Renal pelvis (tissue), 12 donors: ENCODE measurements at places on chromosomes 13 and 19.

GRCh38 chr13:41588899-41589298 is 131.5 kb downstream of the RGCC start:
- no peak for DNase-seq

DNA sequence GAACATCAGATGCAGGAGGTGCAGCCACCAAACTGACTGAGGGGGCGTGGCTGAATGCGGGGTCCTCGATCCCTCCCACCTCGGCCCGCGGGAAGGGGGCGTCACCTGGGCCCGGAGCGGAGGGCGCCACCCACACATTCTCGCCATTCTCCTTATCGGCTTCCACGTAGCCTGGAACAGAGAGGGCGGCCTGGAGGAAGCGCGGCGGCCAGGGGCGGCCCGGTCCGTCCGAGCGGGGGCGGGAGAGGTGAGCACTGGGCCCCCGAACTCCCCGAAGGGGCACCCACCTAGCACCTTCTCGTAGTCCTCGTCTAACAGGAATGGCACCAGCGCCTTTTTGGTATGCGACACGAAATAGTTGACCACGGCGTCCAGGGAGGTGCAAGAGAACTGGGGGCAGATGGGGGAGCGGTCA is 11.8 kb downstream of the STAP2 start:
- no peak for DNase-seq

DNA sequence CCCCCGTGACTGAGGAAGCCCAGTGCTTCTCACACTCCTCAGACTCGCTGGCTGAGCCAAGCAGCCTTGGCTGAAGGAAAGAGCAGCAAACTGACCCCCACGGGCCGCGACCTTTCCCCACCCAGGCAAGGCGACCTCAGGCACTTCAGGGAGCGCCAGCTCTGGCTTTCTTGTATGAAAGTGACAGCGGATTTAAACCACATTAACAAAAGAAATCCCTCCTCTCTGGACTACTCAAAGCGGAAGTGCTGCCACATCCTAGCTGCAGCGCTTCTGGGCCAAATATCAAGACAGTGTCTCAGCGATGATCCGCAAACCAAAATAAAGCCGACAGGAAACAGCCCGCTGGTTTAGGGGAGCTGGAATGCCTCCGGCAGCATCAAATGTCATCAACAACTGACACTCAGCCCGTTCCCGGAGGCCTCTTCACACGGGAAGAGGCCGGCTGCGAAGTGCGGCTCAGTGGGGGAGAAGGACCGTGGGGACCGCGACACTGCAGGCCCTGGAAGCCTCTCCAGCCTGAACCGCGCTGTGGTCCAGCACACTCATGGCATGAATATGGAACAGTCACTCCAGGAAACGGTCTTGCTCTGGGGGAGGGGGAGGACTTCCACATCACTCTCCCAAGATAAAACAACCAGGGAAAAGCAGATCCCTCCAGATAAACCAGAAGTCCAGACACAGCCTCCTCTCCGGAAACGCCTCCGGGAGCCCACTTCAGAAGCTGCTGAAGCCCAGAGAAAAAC is 1.4 kb downstream of the RASA3 start:
- peak; percentile 65 for DNase-seq

GRCh38 chr13:29754473-29754806 is 96.0 kb downstream of the UBL3 start:
- DNase-seq: no peak

DNA sequence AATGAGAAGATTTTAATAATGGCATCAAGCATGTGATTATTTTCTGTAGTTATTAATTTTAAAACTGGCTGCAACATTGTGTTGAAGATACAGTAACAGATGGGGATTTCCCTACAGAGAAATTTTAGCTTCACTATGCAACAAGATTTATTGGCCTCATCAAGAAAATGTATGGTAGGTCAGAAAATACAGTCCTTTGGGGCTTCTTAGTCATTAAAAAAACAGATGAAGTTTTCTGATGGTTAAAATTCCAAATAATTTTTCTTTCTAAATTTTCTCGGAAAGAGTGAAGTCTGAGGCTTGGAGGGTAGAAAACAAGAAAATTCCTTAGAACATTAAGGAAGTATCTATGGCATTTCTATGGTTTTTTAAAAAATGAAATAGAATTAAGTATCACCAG is 1790.8 kb upstream of the PCDH20 start:
- no peak for DNase-seq

DNA sequence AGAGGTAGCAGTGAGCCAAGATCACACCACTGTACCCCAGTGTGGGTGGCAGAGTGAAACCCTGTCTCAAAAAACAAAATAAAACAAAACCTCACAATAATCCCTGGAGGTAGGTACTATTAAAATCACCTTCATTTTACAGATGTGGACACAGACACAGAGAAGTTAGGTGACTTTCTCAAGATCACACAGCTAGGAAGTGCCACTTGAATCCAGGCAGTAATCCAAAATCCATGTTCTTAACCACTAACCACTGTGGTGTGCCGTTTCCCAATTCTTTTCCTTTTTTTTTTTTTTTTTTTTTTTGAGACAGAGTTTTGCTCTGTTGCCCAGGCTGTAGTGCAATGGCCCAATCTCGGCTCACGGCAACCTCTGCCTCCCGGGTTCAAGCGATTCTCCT is 9.0 kb downstream of the PPP1R14A start:
- no peak for DNase-seq

DNA sequence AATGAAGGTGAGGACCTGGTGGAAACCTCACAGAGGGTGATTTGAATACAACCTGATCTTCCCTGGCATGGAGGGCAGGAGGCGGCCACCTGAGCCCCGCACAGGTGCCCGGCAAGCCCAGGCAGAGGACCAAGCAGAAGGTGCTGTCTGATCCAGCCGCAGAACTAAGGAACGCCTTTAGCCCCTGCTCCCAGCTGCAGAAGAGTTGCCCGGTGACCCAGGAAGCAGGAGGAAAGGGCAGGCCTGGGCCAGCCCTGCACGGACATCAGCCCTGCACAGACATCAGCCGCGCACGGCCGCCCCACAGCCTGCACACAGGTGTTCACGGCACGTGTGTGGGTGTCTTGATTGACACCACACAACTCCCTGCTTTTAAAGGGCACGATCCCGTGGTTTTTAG is 43.1 kb downstream of the RASA3 start:
- DNase-seq: no peak

DNA sequence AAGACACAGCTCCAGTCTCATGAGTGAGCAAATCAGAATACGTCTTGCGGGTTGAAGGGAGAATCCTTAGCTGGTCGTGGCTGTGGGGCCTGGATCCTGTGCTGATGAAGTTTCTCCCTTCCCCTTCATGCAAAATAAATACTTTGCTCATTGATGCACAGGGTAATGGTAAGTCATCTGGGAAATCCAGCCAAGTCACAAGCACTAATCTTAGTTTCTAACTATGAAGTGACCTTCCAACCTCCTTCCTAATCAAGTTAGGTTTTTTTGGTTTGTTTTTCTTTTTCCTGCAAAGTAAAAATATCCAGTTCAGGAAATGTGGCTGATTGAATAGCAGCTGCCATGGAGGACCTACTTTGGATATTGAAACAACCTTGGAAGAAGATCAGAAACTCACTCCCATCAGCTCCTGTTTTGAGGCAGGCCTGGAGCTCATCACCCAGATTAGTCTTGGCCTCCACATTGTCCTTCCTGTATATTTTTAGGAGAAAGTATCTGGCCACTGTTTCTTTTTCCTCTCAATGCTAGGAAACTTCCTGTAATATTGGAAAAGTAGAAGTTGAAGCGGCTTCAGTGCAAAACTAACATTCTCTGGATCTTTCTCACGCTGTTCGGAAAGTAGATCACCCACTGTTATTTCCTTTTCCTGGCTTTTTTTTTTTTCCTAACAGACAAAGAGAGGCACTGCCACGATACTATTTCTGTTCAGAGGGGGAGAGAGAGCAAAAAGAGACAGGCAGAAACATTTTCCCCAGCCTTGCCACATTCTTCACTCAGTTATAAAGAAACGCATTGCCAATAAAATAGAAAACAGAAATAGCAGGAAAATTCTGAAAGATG is 12.3 kb upstream of the ARL11 start:
- no peak for DNase-seq

GRCh38 chr19:5951338-5951861 is 26.5 kb downstream of the RANBP3 start:
- DNase-seq: no peak

GRCh38 chr19:38745316-38745715 is 1.0 kb upstream of the CAPN12 start:
- no peak for DNase-seq

- no peak for DNase-seq
Measured at GRCh38 chr19:1495799-1496713, 5.1 kb downstream of the REEP6 start.

- DNase-seq: peak; percentile 12
Measured at GRCh38 chr13:75908141-75908540, 272.0 kb downstream of the LMO7 start.

DNA sequence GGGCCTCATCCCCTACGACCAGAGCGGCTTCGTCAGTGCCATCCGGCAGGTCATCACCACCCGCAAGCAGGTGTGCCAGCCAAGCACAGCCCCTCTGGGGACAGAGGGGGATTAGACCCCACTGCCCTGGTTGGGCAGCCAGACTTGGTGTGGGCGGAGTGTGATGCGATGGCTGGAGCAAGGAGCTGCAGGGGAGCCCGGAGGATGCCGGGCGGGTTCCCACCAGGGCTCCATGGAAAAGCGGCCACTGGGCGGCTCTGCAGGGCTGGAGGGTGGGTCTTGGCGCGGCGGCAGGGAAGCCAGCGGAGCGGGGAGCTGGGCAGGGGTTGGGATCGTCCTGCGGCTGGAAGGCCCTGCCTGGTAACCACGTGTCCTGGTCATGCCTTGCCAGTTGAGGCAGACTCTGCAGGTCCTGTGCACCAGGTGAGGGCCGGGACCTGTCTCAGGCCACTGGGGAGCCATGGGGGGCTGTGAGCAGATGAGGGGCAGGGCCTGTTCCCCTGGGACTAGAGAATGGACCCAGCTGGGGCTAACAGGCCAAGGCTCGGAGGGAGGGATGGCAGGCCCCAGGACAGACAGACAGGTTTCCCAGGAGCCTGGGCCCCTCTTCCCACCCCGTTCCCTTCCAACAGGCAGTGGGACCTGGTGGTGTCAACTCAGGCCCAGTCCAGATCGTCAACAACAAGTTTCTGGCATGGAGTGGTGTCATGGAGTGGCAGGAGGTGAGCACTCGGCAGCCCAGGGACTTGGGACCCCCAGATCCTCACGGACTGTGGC is 6.3 kb downstream of the PTOV1 start:
- no peak for DNase-seq

- DNase-seq: no peak
Measured at GRCh38 chr19:35868823-35869326, 501 bp downstream of the APLP1 start.

GRCh38 chr19:35006342-35006998 is 6.3 kb downstream of the GRAMD1A start:
- DNase-seq: no peak

- no peak for DNase-seq
Measured at GRCh38 chr19:33718651-33719254, 77.9 kb upstream of the KCTD15 start.

- DNase-seq: no peak
Measured at GRCh38 chr13:108708921-108709320, 79.5 kb downstream of the MYO16 start.

DNA sequence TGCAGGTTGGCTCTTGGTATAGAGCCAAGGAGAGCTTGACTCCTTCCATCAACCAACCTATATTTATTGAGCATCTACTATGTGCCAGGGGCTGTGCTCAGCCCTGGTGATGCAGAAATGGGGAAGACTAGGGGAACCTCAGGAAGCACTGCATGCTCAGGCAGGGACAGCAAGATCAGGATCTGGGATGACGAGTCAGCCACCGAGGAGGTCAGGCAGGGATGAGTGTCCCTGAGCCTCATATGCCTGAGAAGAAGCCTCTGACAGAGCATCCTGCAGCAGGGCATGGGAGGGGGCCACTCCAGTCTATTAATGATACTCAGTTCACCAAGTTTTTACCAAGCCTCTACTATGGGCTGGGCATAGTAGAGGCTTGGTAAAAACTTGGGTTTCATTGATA is 158.1 kb downstream of the KATNAL1 start:
- no peak for DNase-seq

GRCh38 chr13:110394371-110394841 is 87.3 kb downstream of the COL4A2 start:
- DNase-seq: no peak

- no peak for DNase-seq
Measured at GRCh38 chr19:16726916-16727315, 7.3 kb downstream of the NWD1 start.

GRCh38 chr19:36605101-36605876 is at the start of gene ZNF382:
ZNF382 (plus strand) TSS chr19:36605313; CDS start chr19:36609915, 4,602 bp downstream.
- DNase-seq: peak; percentile 74

- DNase-seq: no peak
Measured at GRCh38 chr19:2455851-2456570, 748 bp downstream of the LMNB2 start.

DNA sequence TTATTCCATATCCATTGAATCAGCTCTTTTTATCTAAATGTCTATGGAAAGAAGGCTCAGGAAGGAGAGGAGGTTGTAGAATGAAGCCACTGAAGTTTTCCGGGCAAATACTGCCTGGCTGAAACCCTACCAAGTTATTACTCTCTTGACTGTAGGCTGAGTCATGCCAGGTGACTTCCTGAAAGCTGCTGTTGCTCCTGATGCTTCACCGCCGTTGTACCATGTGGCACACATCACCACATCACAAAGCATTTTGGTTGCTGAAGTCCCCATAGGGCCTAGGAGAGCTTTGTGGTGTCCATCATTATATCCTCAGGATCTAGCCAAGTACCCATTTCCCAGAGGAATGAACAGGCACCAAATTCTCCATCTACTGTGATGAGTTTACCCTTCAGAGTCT is 11.1 kb upstream of the TDRD12 start:
- DNase-seq: no peak

- no peak for DNase-seq
Measured at GRCh38 chr13:78326633-78327032, 276.7 kb downstream of the POU4F1 start.

GRCh38 chr19:947707-948539 is 22.1 kb downstream of the ARID3A start:
- DNase-seq: no peak

- no peak for DNase-seq
Measured at GRCh38 chr13:48334534-48335127, 31.1 kb downstream of the RB1 start.

GRCh38 chr13:42394361-42394708 is 122.4 kb downstream of the AKAP11 start:
- no peak for DNase-seq

DNA sequence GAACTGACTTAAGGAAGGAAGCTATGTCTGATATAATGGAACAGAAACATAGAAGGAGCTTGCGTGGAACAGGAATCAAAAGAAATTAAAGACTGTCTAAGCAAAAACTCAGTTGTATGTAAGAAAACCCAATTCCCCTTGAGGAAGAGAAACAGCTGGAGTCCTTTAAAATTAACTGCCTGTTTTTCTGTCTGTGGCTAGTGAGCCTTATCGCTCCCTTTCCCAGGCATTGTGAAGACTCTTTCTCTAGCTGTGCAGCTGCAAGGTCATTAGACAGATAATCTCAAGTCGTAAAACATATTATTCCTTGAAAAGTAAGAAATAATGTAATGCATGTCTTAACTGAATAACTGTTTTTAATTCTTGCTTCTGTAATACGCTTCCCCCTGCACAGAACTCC is 39.7 kb upstream of the IGSF23 start:
- DNase-seq: peak; percentile 69

GRCh38 chr13:84730376-84730775 is 848.1 kb upstream of the SLITRK1 start:
- DNase-seq: no peak

- DNase-seq: no peak
Measured at GRCh38 chr19:13071444-13072187, 31.0 kb downstream of the LYL1 start.

- peak; percentile 65 for DNase-seq
Measured at GRCh38 chr19:38769635-38770211, 3.6 kb downstream of the LGALS7 start.

GRCh38 chr13:55497486-55497885 is 1643.2 kb upstream of the PRR20A start:
- DNase-seq: no peak
